ENCODE measurements at places on chromosomes 5 and 9. TPM values are rescaled to one million over a fixed set of nuclear protein-coding genes. Genes with fewer than 3 reads are reported as not detected.
A peak's percentile ranks its signal among the peaks of the same experiment; 100 is the strongest.

DNA sequence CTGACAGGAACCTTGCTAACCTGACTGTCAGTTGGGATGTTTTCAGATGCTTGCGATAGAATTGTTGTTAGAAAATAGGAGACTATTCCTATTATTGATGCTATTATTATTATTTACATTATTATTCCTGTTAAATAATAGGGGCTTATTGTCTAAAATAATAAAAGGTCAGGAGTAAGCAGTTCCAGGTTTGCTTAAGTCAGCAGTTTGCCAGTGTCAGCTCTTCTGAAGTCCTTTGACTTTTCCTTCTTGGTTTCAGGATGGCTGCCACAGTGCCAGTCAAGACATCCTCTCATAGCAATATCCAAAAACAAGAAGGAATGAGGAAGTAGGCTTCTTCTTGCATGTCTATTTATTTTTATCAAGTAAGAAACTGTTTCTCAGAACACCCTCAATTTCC lies 141.7 kb upstream of the MARCHF11 start:
- no peaks in the 10 kb centered on the region for H3K36me3 ChIP-seq
- H3K27me3 ChIP-seq = no peaks in the 10 kb centered on the region
- no peak for DNase-seq
- no peaks in the 10 kb centered on the region for H3K4me1 ChIP-seq
- H3K27ac ChIP-seq = no peak overlapping the region
- no peak overlapping the region for H3K4me3 ChIP-seq

GRCh38 chr5:33322632-33323031 lies 118.1 kb upstream of the TARS1 start:
- no peak overlapping the region for H3K27ac ChIP-seq
- no peaks in the 10 kb centered on the region for H3K27me3 ChIP-seq
- H3K4me3 ChIP-seq = no peak overlapping the region
- DNase-seq = no peak

DNA sequence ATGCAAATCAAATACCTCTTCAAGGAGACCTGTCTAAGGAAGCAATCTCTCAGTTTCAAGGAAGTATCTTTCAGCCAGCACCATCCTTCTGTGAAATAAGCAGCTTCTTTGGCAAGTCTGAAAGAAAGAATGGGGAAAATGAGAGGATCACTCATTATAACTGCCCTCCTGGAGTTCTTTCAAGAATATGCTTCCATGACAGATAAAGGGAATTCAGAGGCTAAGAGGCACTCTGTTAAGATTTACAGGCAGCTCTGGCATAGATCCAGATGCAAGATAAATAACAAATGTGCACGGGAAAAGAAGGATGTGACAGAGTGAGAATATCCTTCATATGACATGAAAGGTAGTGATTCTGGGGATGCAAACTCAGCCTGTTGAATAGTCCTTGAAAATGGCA lies 348.2 kb upstream of the CCNG1 start:
- no peak overlapping the region for H3K27ac ChIP-seq
- H3K27me3 ChIP-seq = no peaks in the 10 kb centered on the region
- DNase-seq = no peak
- no peaks in the 10 kb centered on the region for H3K36me3 ChIP-seq
- H3K4me1 ChIP-seq = no peaks in the 10 kb centered on the region

- no peaks in the 10 kb centered on the region for H3K27me3 ChIP-seq
- no peaks in the 10 kb centered on the region for H3K36me3 ChIP-seq
- H3K4me1 ChIP-seq = no peaks in the 10 kb centered on the region
- no peak for DNase-seq
- no peak overlapping the region for H3K27ac ChIP-seq
- no peak overlapping the region for H3K4me3 ChIP-seq
Observed at GRCh38 chr5:61525512-61526206, 193.6 kb downstream of the ZSWIM6 start.

GRCh38 chr9:111838439-111838838 lies 43.7 kb upstream of the SHOC1 start:
- H3K27ac ChIP-seq = no peak overlapping the region
- no peak for DNase-seq

DNA sequence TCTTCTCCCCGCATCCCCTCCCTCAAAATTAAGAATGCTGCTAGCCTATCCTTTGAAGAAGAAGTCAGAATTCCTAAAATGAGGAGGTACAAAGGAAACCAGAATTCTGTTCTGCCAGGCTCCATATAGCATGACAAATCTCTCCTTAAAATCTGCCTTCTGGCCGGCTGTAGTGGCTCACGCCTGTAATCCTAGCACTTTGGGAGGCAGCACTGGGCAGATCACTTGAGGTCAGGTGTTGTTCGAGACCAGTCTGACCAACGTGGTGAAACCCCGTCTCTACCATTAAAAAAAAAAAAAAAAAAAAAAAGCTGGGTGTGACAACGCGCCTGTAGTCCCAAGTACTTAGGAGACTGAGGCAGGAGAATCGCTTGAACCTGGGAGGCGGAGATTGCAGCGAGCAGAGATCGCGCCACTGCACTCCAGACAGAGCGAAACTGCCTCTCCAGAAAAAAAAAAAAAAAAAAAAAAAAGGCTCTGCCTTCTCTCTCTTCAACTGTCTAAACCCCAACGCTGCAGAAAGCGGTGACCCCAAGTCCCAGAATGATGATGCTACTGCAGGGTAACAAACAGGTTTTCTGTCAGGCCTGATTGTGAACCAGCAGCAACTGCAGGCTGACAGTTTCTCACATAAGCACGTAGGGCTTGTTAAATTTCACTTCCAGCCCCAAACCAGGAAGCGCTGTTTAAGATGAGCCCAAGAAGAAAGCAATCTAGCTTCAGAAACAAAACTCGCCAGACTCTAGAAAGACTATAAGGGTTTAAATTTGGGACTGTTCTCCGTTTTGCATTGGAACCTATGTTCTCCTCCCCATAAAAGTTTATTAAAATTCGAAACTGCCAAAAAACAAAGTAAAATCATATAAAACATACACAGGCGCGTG lies 963 bp upstream of the CAST start:
- H3K4me3 ChIP-seq = peak overlapping the region; percentile 75
- H3K27me3 ChIP-seq = no peaks in the 10 kb centered on the region
- H3K27ac ChIP-seq = peak overlapping the region; percentile 70

DNA sequence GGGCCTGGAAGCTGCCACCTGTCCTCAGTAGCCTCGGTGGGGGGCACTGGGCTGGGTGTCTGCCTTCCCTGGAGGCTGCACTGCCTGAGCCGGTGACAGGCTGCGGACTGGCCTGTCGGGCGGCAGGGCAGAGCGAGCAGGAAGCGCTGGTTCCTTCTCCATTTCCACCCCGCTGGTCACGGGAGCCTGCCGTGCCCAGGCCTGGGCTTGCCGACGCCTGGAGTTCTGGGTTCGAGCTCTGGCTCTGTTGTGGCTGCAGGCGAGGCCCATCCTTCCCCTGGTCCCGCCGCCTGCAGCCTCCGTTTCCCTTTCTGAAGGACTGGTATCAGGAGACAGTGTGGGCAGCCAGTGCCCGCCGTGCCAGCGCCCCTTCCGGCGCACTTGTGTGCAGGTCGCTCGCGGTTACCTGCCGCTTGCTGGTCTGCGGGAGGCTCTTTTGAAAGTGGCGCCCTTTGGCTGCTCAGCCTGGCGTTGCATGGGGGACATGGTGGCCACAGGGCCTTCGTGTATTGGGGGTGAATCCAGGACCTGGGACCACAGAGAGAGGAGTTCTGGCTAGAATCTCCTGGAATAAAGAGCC lies 34.0 kb downstream of the RXRA start:
- no peaks in the 10 kb centered on the region for H3K27me3 ChIP-seq
- H3K27ac ChIP-seq = no peak overlapping the region
- H3K4me1 ChIP-seq = no peaks in the 10 kb centered on the region
- H3K36me3 ChIP-seq = no peaks in the 10 kb centered on the region
- H3K4me3 ChIP-seq = no peak overlapping the region

DNA sequence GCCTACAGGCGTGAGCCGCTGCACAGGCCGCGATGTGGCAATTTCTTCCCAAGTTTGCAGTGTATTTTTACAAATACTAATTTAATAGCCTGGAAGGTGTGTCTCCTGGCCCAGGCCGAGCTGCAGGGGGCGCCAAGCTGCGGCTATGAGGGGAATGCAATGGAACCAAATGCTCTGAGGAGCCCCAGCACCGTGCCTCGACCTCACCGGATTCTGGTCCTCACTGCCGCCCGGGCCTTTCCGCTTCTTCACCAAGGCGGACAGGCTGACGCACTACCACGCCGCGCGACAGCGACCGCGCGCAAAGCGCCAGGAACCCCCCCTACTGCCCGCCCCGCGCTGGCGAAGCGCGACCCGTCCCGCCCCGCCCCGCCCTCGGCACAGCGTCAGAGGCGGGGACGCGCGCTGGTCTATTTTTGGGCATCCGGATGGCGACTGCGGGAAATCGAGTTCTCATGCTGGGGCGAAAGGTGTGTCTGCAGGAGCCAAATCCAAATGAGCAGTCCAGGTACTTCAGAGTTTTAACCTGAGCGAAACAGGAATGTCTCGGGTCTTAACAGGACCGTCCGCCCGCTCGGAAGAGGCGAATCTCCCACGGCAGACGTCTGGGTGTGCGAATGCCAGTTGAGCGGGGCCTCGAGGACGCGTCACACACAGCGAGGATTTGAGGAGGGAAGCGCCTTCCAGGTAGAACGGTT lies 31.7 kb upstream of the PRXL2C start:
- H3K27me3 ChIP-seq = no peaks in the 10 kb centered on the region
- H3K27ac ChIP-seq = no peak overlapping the region
- no peaks in the 10 kb centered on the region for H3K4me1 ChIP-seq
- DNase-seq = no peak
- H3K4me3 ChIP-seq = no peak overlapping the region

FRRS1L gene
- not detected for total RNA-seq

DNA sequence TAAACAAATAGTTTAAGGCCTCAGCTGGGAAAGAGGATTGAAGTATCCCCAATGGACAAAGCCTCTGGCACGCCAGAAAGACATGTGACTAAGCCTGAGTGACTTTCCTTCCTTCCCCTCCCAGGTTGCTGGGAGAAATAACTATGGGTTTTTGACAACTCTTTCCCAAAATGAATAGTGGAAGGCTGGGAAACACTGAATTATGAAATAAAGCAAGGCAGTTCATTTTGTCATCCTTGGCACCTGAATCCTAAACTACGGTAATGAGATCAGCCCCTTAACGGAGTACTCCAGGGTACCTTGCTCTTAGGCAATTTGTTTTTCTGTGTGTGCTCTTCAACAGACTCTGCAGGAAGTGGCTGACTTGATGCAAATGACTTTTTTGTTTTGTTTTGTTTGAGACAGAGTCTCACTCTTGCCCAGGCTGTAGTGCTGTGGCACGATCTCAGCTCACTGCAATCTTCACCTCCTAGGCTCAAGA lies 75.2 kb downstream of the LMNB1 start:
- peak overlapping the region; percentile 53 for H3K27ac ChIP-seq
- no peaks in the 10 kb centered on the region for H3K27me3 ChIP-seq
- no peaks in the 10 kb centered on the region for H3K36me3 ChIP-seq
- no peak overlapping the region for H3K4me3 ChIP-seq
- H3K4me1 ChIP-seq = peaks cover 12% of the 10 kb centered on the region

- H3K4me1 ChIP-seq = no peaks in the 10 kb centered on the region
- no peaks in the 10 kb centered on the region for H3K36me3 ChIP-seq
- no peak for DNase-seq
- H3K27me3 ChIP-seq = no peaks in the 10 kb centered on the region
- no peak overlapping the region for H3K4me3 ChIP-seq
Observed at GRCh38 chr9:96169484-96169883, 132.5 kb downstream of the HSD17B3 start.

DNA sequence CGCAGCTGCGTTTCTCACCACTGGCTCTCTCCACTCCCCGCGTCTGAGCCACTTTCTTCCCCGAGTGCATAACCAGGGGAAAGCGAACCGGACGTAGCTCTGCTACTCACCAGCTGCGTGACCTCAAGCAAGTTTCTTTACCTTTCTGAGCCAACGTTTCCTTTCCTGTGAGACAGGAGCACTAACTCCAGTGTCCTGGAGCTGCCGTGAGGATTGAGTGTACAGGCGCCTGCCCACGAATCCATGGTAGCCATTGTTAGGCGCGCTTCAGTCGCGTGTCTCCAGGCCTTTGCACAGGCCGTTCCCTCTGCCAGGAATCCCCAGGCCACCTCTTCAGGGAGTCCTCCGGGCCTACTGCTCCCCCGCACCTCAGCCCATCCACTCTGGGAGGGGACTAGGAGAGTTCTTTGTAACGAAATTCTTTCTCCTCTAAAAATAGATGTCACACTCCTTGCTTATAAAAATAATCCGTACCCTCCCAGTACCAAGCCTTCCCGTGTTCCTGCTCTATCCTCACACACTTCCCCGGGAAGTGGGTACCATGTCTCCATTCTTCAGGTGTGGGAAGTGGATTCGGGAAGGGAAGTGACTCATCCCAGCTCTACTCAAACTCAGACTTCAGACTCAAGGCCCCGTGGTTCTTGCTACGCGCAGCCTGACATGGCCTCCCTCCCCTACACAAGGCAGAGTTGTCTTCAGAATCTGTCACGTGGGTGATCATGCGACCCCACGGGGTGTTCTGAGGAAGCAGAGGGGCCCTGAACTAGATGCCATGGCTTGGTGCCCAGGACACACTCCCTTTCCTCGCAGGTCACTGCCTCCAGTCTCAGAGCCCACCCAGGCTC lies 16.1 kb upstream of the CRB2 start:
- peaks cover 95% of the 10 kb centered on the region for H3K4me1 ChIP-seq
- H3K27ac ChIP-seq = peak overlapping the region; percentile 99
- no peaks in the 10 kb centered on the region for H3K27me3 ChIP-seq
- peak overlapping the region; percentile 60 for H3K4me3 ChIP-seq
- peak; percentile 78 for DNase-seq
- no peaks in the 10 kb centered on the region for H3K36me3 ChIP-seq

- no peaks in the 10 kb centered on the region for H3K36me3 ChIP-seq
- H3K4me1 ChIP-seq = no peaks in the 10 kb centered on the region
- DNase-seq = no peak
- H3K4me3 ChIP-seq = no peak overlapping the region
- no peaks in the 10 kb centered on the region for H3K27me3 ChIP-seq
Observed at GRCh38 chr9:100999906-101000544, 28.5 kb upstream of the PLPPR1 start.

DNA sequence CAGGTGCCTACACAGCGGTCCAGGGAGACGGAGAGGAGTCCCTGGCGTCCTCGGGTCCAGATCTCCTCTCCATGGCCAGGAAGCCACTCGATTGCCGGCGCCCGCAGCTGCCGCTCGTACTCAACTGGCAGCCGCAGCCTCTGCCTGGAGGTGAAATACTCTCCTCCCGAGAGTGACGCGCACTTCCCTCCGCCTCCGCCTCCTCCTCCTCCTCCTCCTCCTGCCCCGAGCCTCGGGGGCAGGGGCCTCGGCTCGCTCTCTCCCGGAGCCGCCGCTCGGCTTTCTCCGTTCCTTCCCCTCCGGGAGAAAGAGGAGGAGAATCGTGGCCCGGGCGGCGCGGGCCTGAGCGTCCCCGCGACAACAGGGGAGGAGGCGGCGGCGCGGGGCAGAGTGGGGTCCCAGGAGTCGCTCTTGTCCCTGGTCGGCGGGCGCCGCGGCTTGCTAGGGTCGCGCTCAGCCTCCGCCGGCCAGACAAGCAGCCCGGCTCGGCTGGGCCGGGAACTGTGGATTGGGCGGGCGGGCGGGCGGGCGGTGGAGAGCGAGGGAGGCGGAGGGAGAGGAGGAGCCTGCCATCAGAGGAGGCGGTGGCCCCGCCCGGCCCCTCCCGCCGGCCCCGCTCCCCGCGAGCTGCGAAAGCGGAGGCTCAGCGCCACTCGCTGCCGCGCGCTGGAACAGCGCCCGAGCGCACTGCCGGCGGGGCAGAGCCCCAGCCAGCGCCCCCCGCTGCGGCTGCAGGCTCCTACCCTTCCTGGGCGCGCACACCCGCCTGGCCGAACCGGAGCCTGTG lies at the start of gene CEMIP2:
Gene CEMIP2 (minus strand): TSS at position 126 of the 787 bp plus-strand sequence. CDS start 18,140 bp downstream, outside the sequence.
- H3K27me3 ChIP-seq = peaks cover 18% of the 10 kb centered on the region
- no peak for DNase-seq
- H3K4me3 ChIP-seq = peak within 1 kb of the TSS; percentile 84
- no peaks in the 10 kb centered on the region for H3K36me3 ChIP-seq
- H3K4me1 ChIP-seq = peaks cover 14% of the 10 kb centered on the region
- peak within 1 kb of the TSS; percentile 37 for H3K27ac ChIP-seq

- no peaks in the 10 kb centered on the region for H3K36me3 ChIP-seq
- no peaks in the 10 kb centered on the region for H3K27me3 ChIP-seq
- no peak for DNase-seq
- H3K4me1 ChIP-seq = no peaks in the 10 kb centered on the region
- no peak overlapping the region for H3K4me3 ChIP-seq
Observed at GRCh38 chr5:179263391-179264052, 81.7 kb downstream of the ADAMTS2 start.

All from GM12878 (cell line).